ENCODE measurements at places on chromosomes 1 and 21.

DNA sequence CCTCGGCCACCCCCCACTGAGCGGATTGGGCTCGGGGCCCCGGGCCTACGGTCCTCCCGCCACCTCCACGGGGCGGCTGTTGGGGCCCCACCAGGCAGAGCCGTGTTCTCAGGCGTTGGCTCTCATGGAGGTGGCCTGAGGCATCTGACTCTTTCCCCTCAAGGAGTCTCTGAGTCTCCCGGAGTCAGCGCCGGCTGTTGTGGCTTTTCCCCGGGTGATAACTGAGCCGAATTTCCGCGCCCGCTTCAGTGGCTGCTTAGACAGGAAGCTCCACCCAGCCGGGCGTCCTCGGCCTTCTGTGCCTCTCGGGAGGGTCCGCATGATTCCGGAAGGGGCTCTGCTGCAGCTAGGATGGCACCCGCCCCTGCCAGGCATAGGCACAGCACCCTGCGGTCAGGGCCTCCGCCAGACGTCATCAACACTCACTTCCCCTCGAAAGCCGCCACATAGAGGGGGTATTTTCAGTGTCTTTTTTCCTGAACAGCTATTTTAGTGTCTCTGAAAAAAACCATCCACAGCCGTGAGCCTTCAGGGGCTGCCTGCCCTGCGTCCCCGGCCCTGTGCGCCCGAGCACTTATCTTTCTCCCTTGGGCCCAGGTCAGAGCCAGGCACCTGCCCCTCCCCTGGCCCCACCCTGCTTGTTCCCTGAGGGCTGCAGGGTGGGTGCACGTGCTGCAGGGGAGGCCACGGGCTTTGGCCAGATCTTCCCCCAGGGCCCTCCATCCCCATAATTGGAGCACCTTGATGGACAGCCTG, 72.9 kb downstream of the SKI start:
- peak; percentile 78 for DNase-seq

DNA sequence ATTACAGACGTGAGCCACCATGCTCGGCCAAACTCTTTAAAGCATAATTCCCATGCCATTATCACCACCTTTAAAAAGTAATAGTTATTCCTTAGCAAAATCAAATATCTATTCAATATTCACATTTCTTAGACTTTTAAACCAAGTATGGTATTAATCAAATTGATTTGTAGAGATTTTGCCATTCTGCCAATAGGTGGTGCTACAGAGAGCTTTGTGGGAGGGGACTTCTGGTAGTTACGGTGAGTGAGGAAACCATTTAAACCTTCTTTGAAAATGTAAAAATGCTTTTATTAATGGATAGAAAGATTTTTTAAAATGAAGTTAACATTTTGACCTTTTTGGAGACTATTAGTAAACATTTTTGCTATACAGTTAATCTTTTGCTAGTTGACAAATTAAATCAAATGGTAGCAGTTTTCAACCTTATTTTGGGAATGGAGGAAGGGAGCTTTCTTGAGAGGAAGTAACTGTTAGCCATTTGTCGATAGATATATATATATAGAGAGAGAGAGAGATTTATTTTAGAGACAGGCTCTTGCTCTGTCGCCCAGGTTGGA, 19.3 kb downstream of the IARS2 start:
- no peak for DNase-seq

DNA sequence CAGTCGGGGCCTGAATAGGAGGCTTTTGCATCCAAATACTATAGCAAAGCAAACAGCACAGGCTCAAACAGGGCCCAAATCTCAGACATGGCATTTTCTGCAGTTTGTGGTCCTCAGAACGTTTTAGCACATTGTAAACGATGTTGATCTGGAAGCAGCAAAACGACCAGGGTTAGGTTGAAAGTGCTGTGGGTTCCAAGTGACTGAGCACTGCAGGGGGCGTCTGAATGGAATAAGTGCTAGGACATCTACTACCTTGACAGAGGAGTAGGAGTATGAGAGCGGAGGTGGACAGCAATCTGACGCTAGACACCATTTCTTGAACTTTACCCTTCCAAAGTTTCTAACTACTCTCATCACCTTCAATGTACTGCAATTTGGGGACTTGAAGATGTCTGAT, 214.9 kb downstream of the BARHL2 start:
- DNase-seq: no peak

- no peak for DNase-seq
These were observed 33.5 kb downstream of the GPA33 start for GRCh38 chr1:167056529-167057231.

GRCh38 chr1:110890474-110891196, 17.7 kb downstream of the CD53 start:
- DNase-seq: no peak

DNA sequence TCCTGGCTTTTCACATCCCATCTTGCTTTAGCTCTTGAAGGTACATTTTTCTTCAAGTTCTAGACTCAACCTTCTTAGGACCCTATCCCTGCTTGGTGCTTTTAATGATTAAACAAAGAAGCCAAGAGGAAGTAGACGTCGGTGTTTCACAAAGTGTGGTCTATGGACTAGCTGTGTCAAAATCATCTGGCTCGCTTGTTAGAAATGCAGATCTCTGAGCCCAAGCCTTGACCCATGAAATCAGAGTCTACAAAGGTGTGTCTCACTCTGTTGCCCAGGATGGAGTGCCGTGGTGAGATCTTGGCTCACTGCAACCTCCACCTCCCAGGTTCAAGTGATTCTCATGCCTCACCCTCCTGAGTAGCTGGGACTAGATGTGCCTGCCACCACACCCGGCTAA, 295.5 kb upstream of the KAZN start:
- DNase-seq: no peak

All from dorsolateral prefrontal cortex (tissue), 122 donors.